GM12891 (cell line): ENCODE measurements at places on chromosomes 12 and 14.

GRCh38 chr12:116689979-116690744, 47.7 kb downstream of the SPRING1 start:
- no peak for DNase-seq

DNA sequence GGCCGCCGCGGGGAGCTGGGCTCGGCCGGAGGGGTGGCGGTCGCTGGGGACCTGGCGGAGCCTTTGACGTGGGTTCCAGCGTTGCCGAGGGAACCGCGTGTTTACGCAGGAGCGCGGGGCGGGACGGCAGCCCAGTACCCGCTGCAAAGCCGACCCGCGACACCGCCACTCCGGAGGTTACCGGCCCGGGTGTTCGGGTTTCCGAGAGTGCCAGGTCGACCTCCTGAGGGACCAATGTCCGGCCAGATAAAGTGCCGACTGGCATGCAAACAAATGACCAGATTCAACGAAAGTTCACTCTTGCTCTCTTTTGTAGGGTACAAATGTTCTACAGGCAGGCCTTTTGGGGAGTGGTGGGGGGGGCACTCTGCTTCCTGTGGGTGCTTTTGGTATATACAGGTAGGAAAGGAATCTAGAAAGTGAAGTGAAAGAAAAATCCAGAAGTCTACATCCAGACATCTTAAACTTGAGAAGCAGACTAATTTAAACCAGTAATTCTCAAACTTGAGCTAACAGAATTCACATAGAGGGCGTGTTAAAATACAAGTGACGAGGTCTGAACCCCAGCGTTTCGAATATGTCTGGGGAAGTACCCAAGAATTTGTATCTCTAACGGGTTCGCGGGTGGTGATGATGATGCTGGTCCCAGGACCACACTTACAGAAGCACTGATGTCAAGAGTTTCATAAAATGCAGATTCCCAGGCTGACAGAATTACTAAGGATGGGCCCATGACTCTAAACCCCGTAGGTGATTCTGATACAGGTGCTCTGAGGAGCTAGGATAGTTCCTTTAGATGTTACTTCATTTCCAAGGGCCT, at the start of gene GPR135:
Gene GPR135, minus strand, starts transcription at position 65 of the 820 bp plus-strand sequence. CDS start 154 bp downstream, outside the sequence.
- no peak for DNase-seq

DNA sequence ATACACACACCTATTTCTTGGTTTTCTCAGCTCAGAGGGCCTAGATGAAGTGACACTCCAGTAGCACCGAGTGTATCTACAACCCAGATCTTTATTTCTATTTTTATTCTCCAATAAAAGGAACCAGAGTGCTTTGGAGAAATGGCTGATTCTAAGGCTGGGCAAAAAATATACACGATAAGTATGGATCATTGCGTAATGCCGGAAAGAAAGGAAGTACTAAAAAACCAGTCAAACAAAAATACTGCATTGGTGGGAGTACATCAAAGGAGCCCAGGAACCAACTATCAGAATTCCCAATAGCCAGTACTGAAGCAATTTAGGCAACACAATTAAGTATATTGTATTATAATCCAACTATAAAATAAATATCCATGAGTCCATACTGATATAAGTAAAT, 400.9 kb upstream of the CCDC196 start:
- DNase-seq, result no peak

DNA sequence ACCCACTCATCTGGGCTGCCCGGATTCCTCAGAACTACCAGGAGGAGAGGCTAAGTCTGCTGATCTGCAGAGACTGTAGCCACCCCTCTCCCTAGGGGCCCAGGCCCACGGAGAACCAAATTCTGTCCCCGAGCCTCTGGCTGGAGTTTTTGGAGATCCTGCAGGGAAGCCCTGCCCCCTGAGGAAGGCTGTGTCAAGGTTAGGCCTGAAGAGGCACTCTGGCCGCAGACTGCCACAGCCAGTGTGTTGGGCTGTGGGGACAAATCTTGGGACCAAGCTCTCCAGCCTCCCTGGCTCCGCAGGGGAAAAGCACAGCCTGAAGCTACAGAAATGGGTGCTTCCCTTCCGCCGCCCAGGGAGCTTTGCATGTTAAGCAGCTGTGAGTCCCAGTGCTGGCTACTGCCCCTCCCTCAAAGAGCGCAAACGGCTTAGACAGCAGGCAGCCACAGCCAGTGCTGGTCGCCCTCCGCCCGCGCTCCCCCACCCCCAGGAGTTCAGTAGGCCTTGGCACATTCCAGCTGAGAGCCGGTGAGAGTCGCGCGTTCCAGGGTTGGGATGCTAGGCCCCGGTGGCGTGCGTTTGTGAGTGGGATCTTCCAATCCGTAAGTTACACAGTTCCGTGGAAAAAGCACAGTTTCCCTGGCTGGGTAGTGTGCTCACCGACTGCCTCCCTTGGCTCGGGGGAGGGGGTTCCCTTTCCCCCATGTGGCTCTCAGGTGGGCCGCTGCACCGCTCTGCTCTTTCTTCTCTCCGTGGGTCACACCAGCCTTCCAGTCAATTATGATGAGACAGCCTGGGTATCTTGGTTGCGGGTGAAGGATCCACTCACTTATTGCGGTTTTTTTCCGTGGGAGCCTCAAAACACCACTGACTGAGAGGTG, 13.2 kb downstream of the CLEC4E start:
- DNase-seq, result no peak

- DNase-seq, result no peak
These were observed 881 bp downstream of the PYGL start for GRCh38 chr14:50943261-50943942.

- peak; percentile 71 for DNase-seq
These were observed 512 bp downstream of the POU6F1 start for GRCh38 chr12:51217133-51217967.

DNA sequence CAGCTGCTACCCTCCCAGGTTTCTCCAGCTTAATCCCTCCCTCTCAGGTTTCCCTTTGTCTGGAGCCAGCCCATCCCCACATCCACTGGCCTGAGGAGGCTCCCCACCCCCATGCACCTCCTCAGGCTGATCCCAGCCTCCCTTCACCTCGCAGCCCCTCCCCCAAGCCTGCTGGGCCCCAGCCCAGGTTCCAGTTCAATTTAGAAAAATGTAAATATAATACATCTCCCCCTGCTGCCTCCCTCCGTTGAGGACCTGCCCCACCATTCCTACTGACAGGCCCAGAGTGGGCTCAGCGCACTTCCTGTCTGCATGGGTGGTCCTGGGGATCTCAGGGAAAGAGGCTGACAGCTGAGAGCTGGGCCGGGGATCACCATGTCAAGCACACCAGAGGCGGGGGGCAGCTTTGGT, 155.8 kb downstream of the NTF3 start:
- no peak for DNase-seq

DNA sequence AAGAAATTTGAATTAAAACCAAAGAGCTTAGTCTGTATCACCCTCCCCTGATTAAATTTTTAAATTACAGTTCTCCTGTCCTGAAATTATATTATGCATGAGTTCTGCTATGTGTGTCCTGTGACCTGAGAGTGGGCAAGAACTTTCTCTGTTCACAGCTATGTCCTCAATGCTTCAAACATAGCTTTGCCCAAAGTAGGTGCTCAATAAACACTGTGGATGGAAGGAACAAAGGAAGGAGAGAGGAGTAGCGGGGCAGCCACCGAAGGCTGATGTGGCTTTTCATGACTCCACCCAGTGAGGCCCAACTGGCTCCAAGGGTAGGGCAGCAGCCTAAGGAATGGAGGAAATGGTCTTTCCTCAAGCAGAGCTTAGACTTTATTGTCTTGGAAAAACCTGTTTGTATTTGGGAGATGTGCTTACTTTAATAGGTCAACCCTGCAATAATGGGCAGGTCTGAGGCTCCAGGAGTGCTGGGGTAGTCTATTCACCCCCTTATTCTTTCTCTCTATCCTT, 7.6 kb upstream of the MARK3 start:
- no peak for DNase-seq

- no peak for DNase-seq
These were observed 29.6 kb downstream of the PRDM4 start for GRCh38 chr12:107731366-107731765.

- no peak for DNase-seq
These were observed 32.6 kb downstream of the PAPLN start for GRCh38 chr14:73269729-73270531.

DNA sequence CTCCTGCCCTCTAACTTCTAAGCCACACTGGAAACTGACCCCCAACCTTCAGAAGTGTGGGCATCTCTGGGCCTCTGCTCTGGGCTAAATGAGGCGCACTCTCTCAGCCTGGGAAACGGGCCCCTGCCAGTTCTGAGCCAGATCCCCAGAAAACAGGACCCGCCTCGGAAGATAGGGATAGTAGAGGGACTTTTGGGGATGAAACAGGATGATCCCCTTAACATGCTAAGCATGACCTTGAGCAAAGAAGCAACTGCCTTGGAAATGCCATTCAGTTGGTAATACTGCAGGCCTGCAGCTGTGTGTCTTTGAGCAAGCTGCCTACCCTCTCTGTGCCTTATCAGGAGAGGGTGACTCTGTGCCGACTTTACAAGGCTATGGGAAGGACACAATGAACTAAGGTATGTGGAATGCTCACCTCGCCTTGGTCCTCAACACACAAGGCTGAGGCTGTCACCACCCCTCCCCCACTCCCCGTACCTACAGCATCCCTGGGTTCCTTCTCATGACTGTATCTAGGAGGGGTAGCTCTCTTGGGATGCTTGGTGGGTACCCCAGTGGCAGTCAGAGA, 54.0 kb downstream of the NCOR2 start:
- DNase-seq, result no peak

- DNase-seq, result no peak
These were observed 113.7 kb upstream of the CCND2 start for GRCh38 chr12:4159851-4160250.

DNA sequence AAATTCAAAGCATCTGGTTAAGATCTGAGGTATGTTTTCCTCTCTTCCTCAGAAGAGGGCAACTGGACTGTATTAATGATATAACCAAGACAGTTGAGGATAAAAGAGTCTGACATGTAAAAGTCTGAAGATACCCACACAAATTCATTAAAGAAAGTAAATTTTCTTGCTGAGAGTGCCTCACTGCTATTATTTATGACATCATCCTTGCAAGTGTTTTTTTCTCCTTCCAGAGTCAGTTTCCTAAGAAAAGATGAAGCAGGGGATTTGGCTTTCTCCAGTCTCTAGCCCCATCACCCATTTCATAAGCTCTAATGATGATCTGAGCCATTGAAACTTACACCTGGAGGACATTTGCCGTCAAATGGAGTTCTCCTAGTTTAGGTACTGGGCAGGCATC, 21.0 kb upstream of the MYBPC1 start:
- DNase-seq, result no peak

DNA sequence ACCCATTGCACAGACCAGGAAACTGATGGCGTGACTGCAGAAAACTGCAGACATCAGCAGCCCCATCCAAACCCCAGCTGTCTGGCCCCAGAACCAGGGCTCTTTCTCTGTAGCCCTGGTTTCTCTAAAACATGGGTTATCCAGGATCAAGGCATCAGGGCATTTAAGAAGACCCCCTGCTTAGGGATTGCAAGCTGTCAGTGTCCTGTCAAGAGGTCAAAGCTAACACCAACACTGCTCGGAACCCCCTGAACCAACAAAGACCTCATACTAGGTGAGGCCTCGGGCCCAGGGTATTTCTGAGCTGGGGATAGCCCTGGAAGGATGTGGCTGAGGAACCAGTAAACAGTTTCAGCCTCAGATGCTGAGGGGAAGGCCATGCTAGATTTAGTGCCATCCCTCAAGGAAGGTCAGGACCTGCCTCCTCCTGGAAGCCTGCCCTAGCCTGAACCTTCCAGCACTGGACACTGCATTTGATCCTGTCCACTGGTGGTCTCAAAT, 39.2 kb downstream of the BCL11B start:
- no peak for DNase-seq

GRCh38 chr12:111677186-111677585, 8.6 kb downstream of the BRAP start:
- DNase-seq, result no peak

- DNase-seq, result no peak
These were observed 4.0 kb downstream of the NUDT14 start for GRCh38 chr14:105177082-105177481.

GRCh38 chr12:101838628-101839323, 8.0 kb upstream of the GNPTAB start:
- no peak for DNase-seq

DNA sequence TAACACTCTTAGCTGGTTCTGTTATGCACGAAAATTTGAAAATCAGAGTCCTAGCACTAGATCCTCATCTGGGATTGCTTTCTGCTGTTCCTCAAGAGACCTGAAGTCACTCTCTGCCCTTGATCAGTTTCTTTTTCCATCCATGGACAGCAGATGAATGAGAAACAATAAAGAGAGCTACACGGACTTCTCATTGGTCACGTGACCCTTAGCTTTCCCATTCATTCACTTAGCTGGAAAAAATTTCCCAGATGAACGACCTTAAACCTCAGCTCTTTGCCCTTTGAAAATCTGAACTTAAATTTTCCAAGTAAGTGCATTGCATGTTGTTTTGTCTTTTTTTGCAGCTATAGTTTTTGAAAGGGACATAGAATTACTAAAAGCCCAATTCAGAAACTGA, 27.2 kb upstream of the RGS6 start:
- no peak for DNase-seq

GRCh38 chr14:25067600-25067999, 17.7 kb upstream of the STXBP6 start:
- DNase-seq, result no peak

DNA sequence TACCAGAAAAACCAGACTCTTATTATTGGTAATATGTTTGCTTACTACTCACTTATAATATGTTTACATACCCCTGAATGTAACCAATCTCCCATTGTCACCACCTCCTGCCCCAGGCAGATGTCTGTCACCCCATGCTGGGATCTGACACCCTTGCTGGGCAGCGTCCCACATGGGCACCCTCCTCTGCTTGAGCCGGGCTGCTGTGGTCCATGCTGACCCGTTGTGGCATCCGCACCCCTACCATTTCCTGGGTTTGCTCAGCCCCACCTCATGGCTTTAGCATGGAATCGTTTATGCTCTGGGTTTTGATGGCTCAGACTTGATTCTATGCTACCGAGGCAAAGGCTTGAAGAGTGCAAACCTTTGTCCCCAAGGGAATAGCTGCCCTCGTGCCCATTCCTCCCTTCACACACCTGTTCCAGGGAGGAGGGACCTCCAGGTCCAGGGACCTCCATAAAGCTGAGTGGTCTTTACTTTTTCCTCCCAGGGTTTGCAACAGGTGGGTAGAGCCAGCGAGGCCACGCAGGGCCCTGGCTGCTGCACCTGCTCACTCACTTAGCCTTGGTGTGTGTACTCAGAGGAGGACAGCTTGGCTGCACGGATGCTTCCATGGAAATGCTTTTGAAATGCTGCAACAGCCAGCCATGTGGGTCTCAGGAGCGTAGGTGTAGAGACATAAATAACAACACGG, 68.7 kb downstream of the PRMT8 start:
- DNase-seq, result no peak

GRCh38 chr14:104989951-104990303, 4.3 kb downstream of the CLBA1 start:
- no peak for DNase-seq

DNA sequence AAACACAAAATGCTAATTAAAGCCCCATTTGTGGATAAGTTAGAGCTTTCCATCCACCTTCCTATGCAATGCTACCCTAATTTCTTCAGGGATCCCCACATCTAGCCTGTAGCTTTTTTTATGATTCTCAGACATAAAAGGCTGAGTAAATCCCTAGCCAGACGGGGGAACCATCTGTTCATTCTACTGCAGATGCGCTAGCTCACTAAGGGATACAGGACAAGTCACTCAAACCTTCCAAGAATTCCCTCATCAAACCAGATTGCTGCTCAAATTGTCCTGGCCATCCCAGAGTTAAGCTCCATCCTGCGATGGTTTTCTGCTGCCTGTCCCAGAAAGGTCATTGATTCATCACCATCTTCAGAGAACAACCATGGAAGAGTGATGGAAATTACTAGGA, 56.7 kb downstream of the MYRFL start:
- no peak for DNase-seq
